RPMI8226 (cell line): ENCODE measurements at places on chromosomes 1 and 21.

DNA sequence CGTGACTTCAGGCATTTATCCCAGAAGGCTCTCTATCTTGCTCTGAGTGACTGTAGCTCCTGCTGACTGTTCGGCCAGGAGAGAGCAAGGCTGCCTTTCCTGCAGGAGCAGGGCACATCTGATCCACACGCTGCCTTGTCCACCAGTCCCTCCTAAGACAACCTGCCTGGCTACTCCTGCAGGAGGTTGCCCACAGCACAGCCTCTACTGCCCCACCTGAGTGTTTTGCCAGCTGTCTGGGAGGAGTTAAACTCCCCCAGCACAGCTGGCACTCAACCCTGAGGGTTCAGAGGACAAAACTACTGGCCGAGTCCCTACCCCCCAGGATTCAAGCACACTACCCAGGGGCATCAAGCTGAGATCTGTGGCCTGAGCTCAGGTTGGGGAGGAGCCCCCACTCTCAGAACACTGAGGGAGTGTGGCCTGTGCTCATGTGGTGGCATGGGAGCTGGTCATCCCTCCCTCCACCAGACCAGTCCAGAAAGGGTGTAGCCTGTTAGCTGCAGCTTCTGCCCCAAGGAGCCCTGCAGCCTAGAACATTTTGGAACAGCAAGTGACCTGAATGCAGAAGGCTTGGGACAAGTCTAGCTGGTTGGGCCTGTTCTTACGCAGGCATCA, 237.3 kb downstream of the SLC44A5 start:
- DNase-seq, result peak; percentile 39

DNA sequence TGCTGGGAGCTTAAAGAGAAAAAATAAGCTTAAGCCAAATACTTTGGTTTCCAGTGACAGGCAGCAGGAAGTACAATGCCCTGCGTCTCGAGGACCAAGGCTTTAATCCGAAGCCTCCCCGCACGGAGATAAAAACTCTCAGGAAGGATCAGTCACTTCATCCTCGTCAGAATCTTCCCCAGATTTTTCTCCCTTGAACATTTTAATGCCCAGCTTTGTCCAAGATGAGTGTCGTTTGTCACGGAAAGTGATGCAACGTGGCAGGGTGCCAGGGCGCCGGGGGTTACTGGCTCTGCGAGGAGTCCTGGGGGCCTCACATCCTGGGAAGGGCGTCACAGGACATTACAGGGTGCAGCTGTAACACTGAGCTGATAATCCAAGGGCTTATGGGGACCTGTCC, 25.2 kb upstream of the PCBP3 start:
- no peak for DNase-seq

- DNase-seq, result no peak
These were observed 6.0 kb downstream of the S100B start for GRCh38 chr21:46598581-46599572.

DNA sequence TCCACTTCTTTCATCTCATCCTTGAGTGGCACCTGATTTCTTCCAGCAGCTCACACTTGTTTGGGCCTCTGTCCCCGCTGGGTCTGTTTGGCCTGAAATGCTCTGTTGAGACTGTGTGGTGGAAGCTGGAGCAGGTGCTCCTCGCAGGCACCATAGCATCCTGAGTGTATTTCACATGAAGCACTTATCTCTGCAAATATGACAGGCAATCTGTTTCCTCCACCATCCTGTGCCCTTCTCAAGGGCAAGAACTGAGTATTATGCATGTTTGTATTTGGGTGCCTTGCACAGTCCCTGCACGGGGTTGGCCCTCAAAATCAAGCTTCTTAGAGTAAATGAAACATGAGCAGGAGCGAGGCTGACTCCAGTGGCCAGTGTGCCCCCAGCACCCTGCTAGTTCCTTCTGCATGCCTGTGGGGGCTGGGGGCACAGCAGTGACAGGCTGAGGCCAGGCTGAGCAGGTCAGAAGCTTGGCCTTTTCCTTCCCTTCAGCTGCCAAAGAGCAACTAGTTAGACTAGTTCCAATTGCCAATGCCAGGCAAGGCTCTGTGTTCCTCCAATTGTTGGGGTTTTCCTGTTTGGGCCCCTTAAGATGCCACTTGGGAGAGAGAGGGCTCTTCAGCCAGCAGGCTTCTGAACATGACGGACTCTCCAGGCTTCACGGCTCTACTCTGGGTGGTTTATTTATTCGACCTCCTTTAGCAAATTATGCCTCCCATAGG, 129.6 kb upstream of the ATP1A1 start:
- no peak for DNase-seq

DNA sequence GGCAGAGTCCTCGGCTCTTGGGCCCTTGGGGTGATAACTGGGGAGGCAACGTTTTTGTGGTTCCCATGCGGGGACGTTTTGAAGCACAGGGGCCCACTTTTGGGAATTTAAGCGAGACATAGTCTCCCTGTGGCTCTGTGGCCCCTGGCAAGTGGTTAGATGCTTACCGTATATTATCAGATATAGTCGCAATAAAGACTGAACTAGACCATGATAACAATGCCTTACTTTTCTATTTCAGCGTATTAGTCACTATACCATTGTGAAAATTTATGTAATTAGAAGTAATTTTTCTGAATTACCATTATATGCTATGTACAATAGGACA, 538 bp upstream of the RCAN1 start:
- no peak for DNase-seq

- DNase-seq, result no peak
These were observed 43.3 kb upstream of the RABGAP1L start for GRCh38 chr1:174116042-174116441.

- DNase-seq, result no peak
These were observed 46.3 kb upstream of the TARBP1 start for GRCh38 chr1:234525099-234525799.

DNA sequence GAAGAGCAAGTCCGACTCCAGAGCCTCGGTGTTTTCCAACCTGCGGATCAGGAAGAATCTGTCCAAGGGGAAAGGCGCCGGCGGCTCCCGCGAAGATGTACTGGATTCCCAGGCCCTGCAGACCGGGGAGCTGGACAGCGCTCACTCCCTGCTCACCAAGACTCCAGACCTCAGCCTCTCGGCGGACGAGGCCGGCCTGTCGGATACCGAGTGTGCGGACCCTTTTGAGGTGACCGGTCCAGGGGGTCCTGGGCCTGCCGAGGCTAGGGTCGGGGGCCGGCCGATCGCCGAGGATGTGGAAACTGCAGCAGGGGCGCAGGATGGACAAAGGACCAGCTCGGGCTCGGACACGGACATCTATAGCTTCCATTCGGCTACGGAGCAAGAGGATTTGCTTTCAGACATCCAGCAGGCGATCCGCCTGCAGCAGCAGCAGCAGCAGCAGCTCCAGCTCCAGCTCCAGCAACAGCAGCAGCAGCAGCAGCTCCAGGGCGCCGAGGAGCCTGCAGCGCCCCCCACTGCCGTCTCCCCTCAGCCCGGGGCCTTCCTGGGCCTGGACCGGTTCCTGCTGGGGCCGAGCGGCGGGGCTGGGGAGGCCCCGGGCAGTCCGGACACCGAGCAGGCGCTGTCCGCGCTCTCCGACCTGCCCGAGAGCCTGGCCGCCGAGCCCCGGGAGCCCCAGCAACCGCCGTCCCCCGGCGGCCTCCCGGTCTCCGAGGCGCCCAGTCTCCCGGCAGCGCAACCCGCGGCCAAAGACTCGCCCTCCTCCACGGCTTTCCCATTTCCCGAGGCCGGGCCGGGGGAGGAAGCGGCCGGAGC, 827 bp downstream of the FMN2 start:
- no peak for DNase-seq

DNA sequence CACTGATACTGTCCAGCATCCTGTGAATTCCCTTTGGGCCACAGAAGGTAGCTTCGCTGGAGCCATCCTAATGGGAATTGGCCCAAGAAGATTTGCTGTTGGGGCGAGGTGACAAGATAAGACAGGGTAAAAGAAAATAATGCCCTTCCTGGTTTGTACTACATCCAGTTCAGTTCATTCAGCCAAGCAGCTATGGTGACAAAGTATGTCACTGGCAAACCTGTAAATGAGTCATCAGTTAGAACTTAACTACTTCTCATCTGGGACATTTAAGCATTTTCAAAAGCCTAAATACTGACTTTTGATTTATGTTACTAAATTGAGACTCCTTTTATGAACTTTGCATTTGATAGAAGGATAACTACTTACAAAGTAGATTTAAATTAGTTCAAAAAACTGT, 54.2 kb downstream of the WDR64 start:
- DNase-seq, result no peak

- DNase-seq, result no peak
These were observed 19.2 kb upstream of the BCL10 start for GRCh38 chr1:85295654-85296053.

DNA sequence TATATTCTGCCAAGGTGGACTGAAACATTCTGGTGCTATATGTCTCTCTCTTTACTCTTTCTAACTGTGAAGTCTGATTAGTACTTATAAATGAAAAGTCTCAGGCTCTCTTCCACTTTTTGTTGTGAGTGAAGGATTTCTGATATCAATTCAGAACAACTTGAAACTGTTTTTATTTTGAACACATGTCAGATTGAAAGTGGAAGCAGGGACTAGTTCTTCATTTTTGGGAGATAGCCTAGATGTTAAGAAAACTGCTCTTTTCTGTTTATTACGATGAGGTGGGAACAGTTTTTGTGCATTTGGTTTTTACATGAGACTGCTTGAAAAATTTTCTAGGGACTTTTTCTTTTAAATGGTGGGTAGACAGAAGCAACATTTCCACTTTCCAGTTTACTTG, 14.5 kb upstream of the GBP3 start:
- no peak for DNase-seq

- no peak for DNase-seq
These were observed 8.0 kb downstream of the PKLR start for GRCh38 chr1:155293086-155293749.
